Activated CD4-positive, alpha-beta T cell treated with anti-CD3 and anti-CD28 coated beads, Interleukin-2, amount 10 ng/mL, durations not matched to agents 7 days and 5 days (primary cell): ENCODE measurements at places on chromosomes 2 and 18. TPM values are rescaled to one million over a fixed set of nuclear protein-coding genes. Genes with fewer than 3 reads are reported as not detected.
A peak's percentile ranks its signal among the peaks of the same experiment; 100 is the strongest.

The HOXD13 gene
- total RNA-seq: not detected

The KANSL1L gene
- 7.4 TPM for total RNA-seq

GRCh38 chr2:173216051-173216450 lies 138.6 kb upstream of the CDCA7 start:
- H3K27ac ChIP-seq: no peak overlapping the region
- H3K36me3 ChIP-seq: peaks cover 2% of the 10 kb centered on the region
- no peak for DNase-seq
- no peak overlapping the region for H3K4me3 ChIP-seq
- H3K27me3 ChIP-seq: no peaks in the 10 kb centered on the region
- H3K4me1 ChIP-seq: peaks cover 14% of the 10 kb centered on the region

GRCh38 chr2:173734797-173735196 lies 230.4 kb downstream of the SP3 start:
- DNase-seq: no peak
- no peak overlapping the region for H3K4me3 ChIP-seq
- peaks cover 2% of the 10 kb centered on the region for H3K36me3 ChIP-seq
- H3K4me1 ChIP-seq: no peaks in the 10 kb centered on the region

GRCh38 chr18:39772155-39772919 lies 2182.7 kb upstream of the PIK3C3 start:
- no peaks in the 10 kb centered on the region for H3K4me1 ChIP-seq
- no peak overlapping the region for H3K4me3 ChIP-seq
- no peak for DNase-seq
- no peaks in the 10 kb centered on the region for H3K27me3 ChIP-seq

DNA sequence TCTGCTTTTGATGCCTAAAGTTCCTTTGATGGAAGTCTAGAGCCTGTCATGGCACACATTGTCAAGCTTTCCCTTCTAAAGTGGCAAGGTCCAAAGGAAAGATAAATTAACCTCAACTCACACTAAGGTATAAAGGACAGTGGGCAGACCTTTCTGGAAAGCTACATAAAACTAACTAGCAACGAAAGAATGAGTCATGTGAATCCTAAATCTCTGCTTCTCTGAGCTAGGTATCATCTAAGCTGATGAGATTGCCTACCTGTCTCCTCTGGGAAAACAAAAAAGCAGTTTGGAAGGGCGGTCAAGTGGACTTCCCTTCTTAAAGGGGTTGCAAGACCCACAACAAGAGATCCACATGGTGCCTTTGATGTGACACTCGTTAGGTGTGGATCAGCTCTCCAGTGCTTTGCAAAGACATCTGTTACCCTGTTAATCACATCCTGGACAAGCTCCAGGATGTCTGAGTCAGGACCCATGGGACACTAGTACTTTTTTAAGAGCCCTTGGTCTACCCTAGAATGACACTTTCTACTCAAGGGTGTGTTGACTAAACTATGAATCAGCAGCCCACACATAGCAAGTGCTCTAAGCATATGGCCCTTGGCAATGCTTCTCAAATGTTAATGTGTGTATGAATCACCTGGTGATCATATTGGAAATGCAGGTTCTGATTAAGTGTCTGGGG lies 173.5 kb downstream of the ALK start:
- H3K27ac ChIP-seq: no peak overlapping the region
- H3K4me1 ChIP-seq: no peaks in the 10 kb centered on the region
- no peak for DNase-seq
- no peaks in the 10 kb centered on the region for H3K36me3 ChIP-seq
- peaks cover 5% of the 10 kb centered on the region for H3K27me3 ChIP-seq
- no peak overlapping the region for H3K4me3 ChIP-seq

DNA sequence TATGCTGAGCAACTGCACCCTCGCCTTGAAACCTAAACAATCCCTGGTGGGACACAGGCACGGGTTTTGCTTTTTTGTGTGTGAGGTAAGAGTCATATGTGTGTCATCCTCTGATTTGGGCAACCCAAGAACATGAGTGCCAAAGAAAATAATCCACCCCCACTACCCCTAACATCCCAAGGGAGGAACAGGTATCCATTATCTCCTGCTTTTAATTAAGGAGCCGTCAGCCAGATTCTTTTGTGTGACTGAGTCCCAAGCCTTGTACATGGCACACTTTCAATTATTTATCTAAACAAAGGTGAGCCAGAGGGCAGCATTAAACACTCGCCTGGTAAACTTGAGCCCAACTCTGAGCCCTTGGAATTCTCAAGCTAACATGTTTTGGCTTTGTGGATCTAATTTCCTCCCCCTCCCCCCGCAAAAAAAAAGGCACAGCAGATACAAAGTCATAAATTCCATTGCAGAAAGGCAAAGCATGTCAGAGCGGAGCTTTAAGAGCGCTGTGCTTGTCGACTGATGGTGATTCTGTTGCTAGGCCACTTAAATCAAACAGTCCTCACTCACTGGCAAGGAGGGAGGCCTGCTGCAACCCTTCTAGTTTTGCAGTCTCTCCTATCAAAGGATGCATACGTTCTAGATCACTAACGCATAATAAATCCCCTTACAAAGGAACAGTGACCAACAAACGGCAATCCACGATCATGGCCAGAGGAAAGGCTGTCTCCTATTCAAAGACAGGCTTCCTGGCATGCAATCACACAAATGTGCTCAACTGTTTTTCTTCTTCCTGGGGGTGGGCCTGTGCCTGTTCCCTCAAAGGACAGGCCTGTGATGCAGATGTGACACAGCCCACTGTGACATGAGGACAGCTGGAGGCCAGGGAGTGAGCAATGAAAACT lies 143.5 kb upstream of the LMAN1 start:
- no peak overlapping the region for H3K27ac ChIP-seq
- no peak overlapping the region for H3K4me3 ChIP-seq

The SOX11 gene
- not detected for total RNA-seq

DNA sequence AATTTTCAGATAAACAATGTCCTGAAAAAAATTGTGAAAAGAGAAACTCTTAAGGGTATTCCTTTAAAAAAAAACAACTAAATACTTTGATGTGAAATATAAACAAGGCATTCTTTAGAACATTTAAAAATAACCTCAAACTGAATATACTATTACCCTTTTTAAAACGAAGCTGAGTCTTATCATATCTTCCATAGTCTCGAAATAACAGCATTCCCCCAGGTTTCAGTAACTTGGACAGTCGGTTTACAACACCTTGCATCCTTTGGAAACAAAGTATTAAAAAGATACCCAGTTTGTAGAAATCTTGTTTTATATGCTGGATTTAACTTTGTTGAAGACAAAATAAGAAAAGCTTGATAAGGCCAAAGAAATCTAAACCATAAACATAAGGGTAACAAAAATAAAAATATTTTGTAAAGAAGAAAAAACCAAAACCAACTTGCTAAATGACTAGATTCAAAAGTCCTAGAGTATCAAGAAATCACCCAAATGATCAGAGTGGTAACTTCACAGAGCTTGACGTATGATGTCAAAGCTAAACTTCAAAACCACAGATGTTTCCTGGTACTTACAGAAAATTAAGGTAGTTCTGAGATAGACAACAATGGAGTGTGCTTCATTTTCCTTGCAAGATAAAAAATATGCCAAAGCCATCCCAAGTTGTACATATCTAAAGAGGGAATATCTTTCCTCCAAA lies 107.8 kb downstream of the METTL8 start:
- H3K27ac ChIP-seq: peak overlapping the region; percentile 63
- peaks cover 44% of the 10 kb centered on the region for H3K4me1 ChIP-seq
- no peaks in the 10 kb centered on the region for H3K27me3 ChIP-seq
- no peak for DNase-seq
- peaks cover 31% of the 10 kb centered on the region for H3K36me3 ChIP-seq

The NEU2 gene
- total RNA-seq: not detected

DNA sequence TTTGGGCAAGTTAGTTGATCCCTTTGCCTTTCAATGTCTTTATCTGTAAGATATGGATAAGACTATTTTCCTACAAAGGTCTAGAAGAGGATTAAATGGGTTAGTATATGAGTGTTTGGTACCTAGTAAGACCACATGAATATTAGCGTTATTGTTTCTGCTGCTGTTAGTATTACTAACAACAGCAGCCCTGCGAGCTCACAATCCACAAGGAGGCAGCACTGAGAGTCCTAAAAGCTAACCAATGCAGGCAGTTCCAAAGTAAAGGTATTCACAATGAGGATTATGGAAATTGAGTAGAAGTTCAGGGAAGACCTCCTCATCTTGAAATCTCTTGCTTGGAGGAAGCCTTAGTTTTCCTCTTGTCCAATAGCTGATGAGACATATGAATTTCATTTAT lies 248.9 kb downstream of the TDRD15 start:
- no peak overlapping the region for H3K27ac ChIP-seq
- H3K4me3 ChIP-seq: no peak overlapping the region
- no peaks in the 10 kb centered on the region for H3K4me1 ChIP-seq
- H3K27me3 ChIP-seq: no peaks in the 10 kb centered on the region

GRCh38 chr2:64192125-64192479 lies 47.9 kb upstream of the PELI1 start:
- H3K36me3 ChIP-seq: no peaks in the 10 kb centered on the region
- no peak overlapping the region for H3K27ac ChIP-seq
- peaks cover 2% of the 10 kb centered on the region for H3K27me3 ChIP-seq
- H3K4me1 ChIP-seq: peaks cover 13% of the 10 kb centered on the region

The HRH4 gene
- 0.07 TPM for total RNA-seq

The CAD gene
- 63.7 TPM for total RNA-seq

GRCh38 chr2:85554980-85555612 lies 6.2 kb downstream of the GGCX start:
- DNase-seq: no peak
- no peaks in the 10 kb centered on the region for H3K27me3 ChIP-seq
- no peak overlapping the region for H3K4me3 ChIP-seq
- peaks cover 17% of the 10 kb centered on the region for H3K4me1 ChIP-seq
- H3K27ac ChIP-seq: peak overlapping the region; percentile 27

DNA sequence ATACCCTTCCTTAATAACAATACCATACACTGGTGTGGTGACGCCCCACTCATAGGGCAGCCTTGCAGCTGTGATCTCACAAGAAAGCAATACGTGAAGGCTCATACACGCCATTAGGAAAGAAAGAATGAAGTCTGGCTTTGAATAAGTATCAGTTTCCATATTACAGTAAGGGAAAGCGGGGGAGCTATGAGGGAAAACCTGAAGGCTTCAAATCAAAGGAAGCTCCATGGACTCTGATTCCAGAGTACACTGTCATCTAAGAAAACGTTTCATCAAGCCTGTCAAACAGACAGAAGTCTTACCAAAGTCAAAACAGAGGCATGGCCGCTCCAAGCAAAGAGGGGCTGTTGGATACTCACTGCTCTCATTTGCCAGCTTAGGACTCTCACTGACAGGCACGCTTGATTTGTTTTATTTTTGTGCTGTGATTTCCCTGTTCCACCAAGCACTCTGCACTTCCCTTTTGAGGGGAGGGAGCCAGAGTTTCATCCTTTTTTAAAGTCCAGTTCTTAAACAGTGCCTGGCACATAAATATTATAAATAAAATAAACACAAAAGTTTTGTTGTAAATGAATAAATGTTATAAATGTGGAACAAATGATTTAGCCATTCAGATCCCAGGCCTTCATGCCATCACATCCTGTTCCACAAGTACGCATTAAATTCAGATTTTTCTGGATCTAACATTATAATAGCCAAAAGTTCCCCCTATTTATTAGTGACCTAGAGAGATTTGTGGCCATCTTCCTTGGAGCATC lies 221.2 kb downstream of the PIEZO2 start:
- no peak overlapping the region for H3K27ac ChIP-seq
- H3K27me3 ChIP-seq: peaks cover 4% of the 10 kb centered on the region
- H3K4me3 ChIP-seq: no peak overlapping the region
- no peak for DNase-seq
- H3K4me1 ChIP-seq: no peaks in the 10 kb centered on the region
